ENCODE measurements at places on chromosomes 3 and 15.

- DNase-seq, result no peak
Observed at GRCh38 chr15:66876731-66877476, 174.9 kb downstream of the SMAD6 start.

- no peak for DNase-seq
Observed at GRCh38 chr15:77982127-77982490, 95.4 kb downstream of the TBC1D2B start.

DNA sequence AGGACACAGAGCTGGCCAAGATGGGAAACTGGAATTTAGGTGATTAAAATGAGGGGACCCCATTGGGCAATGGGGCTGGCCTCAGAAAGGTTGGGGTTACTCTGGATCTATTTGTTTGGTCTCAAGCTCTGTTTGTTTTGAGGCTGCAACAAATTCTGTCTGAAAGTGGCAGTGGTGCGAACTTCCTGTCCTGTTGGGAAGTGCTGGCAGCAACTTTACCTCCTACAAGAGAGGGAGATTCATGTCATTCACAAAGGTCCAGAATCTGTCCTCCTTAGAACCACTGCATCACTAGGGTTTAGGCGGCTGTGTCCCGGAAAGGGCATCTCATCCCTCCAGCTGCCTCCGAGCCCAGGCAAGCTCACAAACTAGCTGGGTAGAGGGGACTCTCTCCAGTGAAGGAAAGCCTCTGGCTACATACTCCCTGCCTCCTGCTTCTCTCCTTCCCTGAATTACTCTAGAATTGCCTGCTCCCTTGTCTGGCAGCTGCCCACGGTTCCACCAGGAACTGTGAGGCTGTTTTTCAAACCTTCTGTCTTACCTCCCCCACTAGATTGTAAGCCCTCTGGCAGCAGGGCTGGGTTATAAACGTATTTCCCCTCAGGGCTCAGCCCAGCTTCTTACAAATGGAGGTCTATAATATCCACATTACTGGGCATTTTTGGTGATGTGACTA, 23.6 kb downstream of the MEGF11 start:
- no peak for DNase-seq

DNA sequence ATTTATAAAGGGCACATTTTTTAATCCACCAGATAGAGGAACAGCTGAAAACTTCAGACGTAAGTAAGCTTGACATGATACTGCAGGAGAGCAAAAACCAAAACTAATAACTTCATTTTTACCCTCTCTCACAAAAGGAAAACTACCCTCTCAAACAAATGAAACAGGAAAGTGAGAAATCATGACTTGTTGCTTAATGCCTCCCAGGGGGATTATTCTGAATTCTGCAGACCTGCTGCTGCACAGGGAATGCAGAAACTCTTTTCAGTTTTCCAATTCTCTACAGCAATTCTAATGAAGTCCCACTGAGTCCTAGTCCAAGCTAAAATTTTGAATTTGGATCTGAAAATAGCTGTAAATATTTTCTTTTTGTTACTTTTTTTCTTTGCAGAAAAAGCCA, 637.1 kb upstream of the CCDC54 start:
- DNase-seq, result no peak

- DNase-seq, result no peak
Observed at GRCh38 chr3:53597136-53597915, 102.9 kb downstream of the CACNA1D start.

DNA sequence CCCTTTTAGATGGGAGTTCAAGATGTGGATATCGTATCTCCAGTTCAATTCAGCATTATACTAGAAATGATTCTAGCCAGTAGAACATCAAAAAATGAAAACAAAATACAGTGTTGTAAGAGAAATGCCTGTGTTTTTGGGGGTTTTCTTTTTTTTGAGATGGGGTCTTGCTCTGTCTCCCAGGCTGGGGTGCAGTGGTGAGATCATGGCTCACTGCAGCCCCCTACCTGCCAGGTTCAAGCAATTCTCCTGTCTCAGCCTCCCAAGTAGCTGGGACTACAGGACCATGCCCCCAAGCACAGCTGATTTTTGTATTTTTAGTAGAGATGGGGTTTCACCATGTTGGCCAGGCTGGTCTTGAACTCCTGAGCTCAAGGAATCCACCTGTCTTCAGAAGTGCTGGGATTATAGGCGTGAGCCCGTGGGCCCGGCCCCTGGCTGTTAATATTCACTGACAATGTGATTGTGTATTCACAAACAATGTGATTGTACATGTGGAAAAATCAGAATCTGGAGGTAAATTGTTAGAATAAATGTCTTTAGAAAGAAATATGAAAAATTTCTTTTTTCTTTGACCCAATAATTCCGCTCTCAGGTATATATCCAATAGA, 59.0 kb downstream of the ARIH1 start:
- no peak for DNase-seq

DNA sequence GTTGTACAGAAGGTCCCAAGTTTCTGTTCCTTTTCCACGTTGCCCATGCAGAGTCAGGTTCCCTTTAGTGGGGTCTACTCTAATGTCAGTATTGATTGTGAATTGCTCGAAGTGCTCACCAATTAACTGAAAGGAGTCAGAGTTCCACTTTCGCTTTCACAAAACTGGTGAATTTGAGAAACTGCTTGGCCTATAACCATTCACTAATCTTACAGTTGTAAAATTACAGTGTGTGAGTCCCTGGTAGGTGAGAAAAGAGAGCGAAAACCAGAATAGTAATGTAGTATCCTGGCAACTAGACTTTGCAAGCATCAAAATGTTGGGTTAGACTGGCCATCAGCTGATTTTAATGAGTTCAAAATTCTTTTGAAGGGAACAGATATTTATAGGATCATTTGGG, 237.5 kb upstream of the CHRM5 start:
- DNase-seq, result no peak

- DNase-seq, result no peak
Observed at GRCh38 chr3:97389936-97390335, 374.6 kb upstream of the ARL6 start.

DNA sequence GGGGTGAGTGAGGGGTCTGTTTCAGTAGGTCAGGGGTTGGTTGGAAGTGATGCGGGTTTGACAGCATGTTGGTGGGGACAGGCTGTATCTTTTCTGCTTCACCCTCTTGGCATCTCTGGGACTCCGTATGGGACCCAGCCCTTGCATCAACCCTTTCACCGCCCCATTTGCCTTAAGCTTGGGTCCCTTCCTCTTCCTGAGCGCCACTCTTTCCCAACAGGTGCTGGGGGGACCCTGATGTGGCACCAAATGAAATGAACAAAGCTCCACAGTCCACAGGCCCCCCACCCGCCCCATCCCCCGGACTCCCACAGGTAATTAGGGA, 1.1 kb downstream of the EIF4G1 start:
- DNase-seq, result peak; percentile 41

DNA sequence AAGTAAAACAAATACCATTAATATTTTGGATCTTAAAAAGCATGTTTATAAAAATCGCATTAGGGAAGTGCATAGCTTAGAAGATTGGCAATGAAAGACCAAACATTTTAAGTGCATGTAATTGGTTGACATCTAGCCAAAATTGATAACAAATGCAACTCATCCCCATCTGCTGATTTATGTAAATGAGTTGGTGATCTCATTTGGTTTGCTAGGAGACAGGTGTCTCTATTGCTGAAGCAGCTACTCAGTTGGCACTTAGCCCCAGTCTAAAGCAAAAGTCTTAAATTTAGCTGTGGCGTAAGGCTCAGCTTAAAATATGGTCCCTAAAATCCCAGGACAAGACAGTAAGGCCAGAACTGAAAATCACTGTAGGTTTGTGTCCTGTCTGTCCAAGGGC, 113.5 kb upstream of the CHL1 start:
- DNase-seq, result no peak

GRCh38 chr15:33946152-33946551, 22.1 kb upstream of the CHRM5 start:
- DNase-seq, result no peak

- DNase-seq, result no peak
Observed at GRCh38 chr3:117547956-117548550, 838.5 kb downstream of the TUSC7 start.

DNA sequence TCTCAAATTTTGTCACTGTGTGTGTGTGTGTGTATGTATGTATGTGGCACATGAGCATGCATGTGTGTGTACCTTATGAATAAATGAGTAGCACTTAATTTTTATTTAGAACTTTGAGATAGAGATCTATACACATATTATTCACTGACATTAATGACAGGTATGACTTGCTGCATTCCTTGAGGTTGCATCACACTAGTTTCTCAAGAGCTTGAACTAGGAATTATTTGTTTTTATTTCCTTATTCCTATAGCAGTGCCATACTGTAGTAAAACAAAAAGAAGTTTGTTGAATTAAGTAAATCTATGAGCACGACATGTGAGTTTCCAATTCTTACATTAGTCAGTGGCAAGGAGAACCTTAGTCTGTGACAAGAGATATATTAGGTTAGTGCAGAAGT, 943.9 kb downstream of the ROBO1 start:
- DNase-seq, result no peak

GRCh38 chr3:117282566-117282965, 573.0 kb downstream of the TUSC7 start:
- DNase-seq, result no peak

- DNase-seq, result no peak
Observed at GRCh38 chr15:39115379-39116057, 465.4 kb upstream of the THBS1 start.

GRCh38 chr3:122767540-122768372, 25.9 kb downstream of the HSPBAP1 start:
- no peak for DNase-seq

DNA sequence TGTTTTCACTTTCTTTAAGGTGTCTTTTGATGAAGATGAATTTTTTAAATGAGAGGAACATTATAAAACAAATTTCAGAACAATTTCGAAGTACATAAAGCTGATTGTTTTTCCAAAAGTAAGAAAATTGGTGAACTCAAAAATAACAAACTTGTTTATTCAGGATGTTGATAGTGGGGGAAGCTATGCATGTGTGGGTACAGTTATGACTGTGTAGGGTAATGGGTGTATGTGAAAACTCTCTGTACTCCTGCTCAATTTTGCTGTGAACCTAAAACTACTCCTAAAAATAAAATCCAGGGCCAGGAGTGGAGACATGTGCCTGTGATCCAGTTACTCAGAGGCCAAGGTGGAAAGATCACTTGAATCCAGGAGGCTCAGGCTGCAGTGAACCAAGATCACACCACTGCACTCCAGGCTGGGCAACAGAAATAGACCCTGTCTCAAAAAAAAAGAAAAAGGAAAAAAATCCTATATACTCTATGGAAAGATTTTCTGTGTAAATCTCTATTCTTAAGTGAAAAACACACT, 37.2 kb downstream of the PIK3CB start:
- no peak for DNase-seq

DNA sequence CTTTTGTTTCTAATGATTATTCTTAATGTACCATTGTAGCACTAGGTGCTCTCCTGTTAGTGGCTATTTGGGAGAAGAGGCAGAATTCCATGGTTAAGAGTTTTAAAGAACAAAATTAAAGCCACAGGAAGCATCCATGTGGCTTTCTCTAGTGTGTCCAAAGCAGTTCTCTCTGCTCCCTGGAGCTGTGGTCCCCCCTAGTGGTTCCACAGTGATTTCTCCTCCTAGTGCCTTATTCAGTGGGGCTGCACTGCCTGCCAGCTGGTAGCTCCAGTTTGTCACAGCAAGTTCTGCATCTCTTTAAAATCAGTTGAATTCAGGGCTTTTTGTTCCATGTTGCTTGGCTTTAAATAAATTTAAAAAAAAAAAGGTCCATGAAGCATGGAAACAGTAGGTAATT, 39.6 kb upstream of the FAM98B start:
- DNase-seq, result no peak

DNA sequence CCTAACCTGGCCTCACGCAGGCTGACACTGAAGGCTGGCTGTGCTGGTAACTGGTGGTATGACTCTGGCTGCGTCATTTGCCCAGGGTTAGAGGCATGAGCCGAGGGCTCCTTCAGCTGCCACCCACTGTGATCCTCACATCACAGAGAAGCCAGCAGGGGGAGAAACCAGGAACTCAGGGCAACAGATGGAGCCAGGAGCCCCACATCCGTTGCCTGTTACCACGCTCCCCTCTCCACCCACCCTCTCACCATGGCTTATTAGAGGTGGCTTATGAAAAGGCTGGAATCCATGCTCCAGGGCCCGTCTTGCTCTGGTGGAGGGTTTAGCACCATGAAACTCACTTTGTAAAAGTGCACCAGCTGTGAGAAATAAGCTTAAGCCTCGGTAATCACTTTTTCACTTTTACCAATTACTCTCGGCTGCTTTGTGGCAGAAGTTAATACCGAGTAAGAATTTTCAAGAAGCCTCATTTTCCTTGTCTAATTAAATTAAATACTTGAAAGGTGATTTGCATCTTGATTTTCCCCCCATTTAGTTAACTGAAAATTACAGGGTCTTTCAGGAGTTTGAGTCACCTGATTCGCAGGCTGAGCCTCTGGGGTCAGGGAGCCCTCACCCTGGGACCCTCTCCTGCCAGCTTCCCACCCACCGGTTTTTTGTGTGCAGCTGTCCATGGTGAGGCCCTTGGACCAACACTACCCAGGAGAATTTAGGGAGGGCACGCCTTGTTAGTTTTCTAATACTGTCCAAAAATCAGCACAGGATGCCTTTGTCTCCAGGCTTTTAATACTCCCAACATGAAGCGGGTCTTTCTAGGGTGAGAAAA, 60.9 kb downstream of the ASB7 start:
- no peak for DNase-seq

DNA sequence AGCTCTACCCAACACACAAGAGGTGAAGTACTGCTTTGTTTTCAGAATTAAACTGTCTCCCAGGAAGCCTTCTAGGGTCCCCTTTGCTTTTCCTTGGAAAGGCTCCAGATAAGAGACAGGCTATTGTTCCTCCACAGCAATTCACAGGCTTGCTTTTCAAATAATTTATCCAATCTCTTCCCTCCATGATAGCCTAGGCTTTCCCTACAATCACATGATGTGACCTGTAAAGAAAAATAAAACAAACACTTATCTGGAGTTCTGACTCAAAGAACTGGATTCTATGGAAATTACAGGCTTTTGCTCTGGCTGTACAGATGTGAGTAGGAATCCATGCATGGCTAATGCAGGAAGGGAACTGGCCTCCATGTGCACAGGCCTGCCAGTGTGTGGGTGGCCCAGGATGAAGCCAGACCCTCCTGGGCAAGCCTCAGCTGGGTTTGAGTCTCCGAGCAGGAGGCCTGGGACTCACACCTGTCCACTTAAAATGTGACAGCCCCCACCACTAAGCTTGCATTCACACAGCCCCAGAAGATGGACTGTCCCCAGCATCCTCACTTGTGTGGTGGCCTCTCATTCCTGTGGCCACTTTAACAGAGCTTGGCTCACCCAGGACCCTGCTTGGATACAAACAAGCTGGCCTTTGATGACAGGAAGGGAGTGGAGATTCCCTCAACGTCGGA, 75.8 kb upstream of the LEKR1 start:
- DNase-seq, result no peak

- no peak for DNase-seq
Observed at GRCh38 chr15:36775209-36775608, 195.8 kb downstream of the CDIN1 start.

DNA sequence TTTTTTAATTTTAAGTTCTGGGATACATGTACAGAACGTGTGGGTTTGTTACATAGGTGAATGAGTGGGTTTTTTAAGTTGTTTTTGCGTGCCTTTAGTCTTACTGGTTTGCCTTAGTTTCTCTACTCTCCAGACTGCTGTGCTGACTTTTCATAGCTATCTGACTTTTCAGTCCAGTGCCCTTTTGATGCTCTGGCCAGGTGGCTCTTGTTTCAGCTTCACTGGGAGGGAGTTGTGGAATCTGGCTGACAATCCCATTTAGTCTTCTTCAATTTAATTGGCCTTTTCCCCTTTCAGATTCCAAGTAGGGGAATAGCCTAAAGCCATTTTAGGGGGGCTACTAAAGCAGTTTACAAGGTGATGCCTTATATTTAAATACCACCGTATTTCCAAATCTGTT, 30.1 kb downstream of the FNDC3B start:
- no peak for DNase-seq

- DNase-seq, result no peak
Observed at GRCh38 chr3:119331661-119332060, 37.5 kb downstream of the ARHGAP31 start.

Data from hematopoietic multipotent progenitor cell treated with erythropoietin and hydrocortisone succinate and interleukin-3 and kit ligand, for 15 days (in vitro differentiated cells).